ENCODE measurements at places on chromosomes 5 and 9. TPM values are rescaled to one million over a fixed set of nuclear protein-coding genes. Genes with fewer than 3 reads are reported as not detected.

The ANKRD20A1 gene
- total RNA-seq, result 0.12 TPM

The PFN3 gene
- total RNA-seq, result not detected

The IFNA2 gene
- total RNA-seq, result not detected

The C9 gene
- 1.1 TPM for total RNA-seq

The NUDT12 gene
- 17.2 TPM for total RNA-seq

The GRM6 gene
- not detected for total RNA-seq

The SNAPC4 gene
- total RNA-seq, result 8.5 TPM

The FRRS1L gene
- total RNA-seq, result 2.5 TPM

The C9orf43 gene
- total RNA-seq, result 0.77 TPM

The ZBTB26 gene
- 5.5 TPM for total RNA-seq

The ENHO gene
- not detected for total RNA-seq

The SV2C gene
- not detected for total RNA-seq

The ARHGEF28 gene
- total RNA-seq, result 49.0 TPM

The EFNA5 gene
- total RNA-seq, result 0.75 TPM

The DND1 gene
- total RNA-seq, result 0.33 TPM

The SLCO6A1 gene
- total RNA-seq, result not detected

The HDHD3 gene
- 15.5 TPM for total RNA-seq

The PHF24 gene
- 0.11 TPM for total RNA-seq

The OR13C5 gene
- not detected for total RNA-seq

The CTNNA1 gene
- total RNA-seq, result 494 TPM

The PTGES2 gene
- total RNA-seq, result 55.0 TPM

The PCDHGB7 gene
- 7.4 TPM for total RNA-seq

The FOXI1 gene
- total RNA-seq, result not detected

The SLC1A3 gene
- 2.1 TPM for total RNA-seq

The PTPN3 gene
- 0.12 TPM for total RNA-seq

The ADRA1B gene
- under 0.01 TPM for total RNA-seq

The SLC6A7 gene
- not detected for total RNA-seq

The NMUR2 gene
- not detected for total RNA-seq

The SLC4A9 gene
- not detected for total RNA-seq

The ADAMTS13 gene
- 2.7 TPM for total RNA-seq

The SMARCA2 gene
- 61.6 TPM for total RNA-seq

The UGT3A2 gene
- not detected for total RNA-seq

The IFNK gene
- total RNA-seq, result 0.12 TPM

The IQGAP2 gene
- total RNA-seq, result 2.1 TPM

The ARSI gene
- total RNA-seq, result 18.1 TPM

The GAPT gene
- total RNA-seq, result not detected
